HuH-7 (cell line): ENCODE measurements at places on chromosomes 1 and 21.

- DNase-seq: no peak
Measured at GRCh38 chr1:112904071-112904830, 51.7 kb downstream of the SLC16A1 start.

GRCh38 chr1:36160949-36161485, 5.1 kb downstream of the MAP7D1 start:
- no peak for DNase-seq

DNA sequence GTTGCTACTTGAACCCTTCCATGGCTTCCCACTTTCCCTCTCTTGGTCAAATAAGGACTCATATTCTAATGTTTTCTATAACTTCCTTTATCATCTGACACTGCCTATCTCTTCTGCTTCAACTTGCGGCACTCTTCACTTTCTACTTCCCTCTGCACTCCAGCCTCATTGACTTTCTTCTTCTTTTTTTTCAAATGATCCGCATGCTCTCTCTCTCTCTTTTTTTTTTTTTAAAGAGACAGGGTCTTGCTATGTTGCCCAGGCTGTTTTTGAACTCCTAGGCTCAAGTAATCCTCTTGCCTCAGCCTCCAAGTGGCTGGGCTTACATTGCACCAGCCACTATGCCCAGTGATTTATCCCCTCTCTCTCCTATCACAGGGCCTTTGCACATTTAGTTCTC, 7.3 kb upstream of the IL10 start:
- no peak for DNase-seq

DNA sequence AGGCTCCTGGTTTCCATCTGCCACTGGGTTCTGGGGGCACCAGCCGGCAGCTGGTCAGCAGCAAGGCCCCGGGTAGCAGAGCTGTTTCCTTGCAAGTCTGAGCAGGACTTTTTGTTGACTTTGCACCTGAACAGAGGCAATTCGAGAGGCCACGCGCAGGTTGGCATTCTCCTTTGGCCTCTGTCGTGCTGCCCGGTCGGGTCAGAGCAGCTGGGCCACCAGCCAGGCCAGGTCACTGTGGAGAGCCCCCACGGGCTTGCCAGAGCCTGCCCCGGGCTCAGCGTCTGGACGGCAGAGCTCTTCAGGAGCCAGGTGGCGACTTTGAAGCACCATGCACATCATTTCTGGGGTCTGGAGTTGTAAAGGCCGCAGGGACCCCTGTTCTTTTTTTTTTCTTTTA, 28.4 kb upstream of the TMEM52 start:
- DNase-seq: no peak

GRCh38 chr1:183039985-183040447, 16.8 kb downstream of the LAMC1 start:
- DNase-seq: no peak

DNA sequence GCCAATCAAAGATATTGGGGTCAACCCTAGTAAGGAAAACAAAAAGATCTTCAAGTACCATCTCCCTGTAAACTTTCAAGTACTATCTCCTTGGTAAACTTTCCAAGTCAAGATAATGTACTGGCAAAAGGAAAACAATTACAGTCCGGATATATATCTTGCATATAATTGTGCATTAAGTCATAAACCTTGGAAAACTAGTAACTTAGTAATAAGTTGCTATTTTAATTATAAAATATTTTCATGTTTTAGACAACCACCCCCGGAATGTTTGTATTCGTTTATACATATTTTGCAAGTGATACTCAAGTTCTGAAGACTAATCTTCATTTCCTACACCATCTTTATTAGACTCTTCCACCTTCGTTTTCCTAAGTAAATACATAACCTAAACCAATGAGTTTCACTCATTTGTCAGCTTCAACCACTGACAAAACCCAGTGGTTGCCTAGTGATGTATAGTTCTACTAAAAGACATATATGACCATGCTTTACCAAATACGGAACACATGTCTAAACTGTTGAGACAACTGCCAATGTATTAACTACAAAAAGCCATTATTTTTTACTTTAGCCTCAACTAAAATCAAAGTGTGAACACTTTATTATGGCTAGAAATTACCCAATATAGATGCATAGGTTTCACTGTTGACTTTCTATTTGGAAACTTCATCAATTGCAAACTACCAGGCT, 1.7 kb downstream of the AKT3 start:
- DNase-seq: no peak

GRCh38 chr1:68293609-68294366, 61.5 kb upstream of the WLS start:
- no peak for DNase-seq

DNA sequence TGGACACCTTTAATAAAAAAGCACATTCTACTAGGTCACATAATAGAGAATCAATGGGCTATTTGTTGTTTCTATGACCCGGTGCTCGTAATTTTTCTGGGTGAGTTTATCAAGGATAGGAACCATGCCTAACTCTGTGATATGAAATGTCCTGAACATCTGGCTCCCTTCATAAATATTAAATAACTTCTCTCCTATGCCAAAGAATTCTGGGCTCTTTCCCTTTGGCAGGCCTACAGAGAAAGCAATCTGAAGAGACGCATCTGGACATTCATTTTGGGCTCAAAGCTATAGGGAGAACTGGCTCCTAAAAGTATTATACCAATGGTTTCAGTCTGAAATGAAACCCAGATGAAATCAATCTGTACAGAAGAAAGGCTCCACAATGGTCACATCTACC, 38.8 kb upstream of the ANGPTL7 start:
- DNase-seq: no peak

- no peak for DNase-seq
Measured at GRCh38 chr1:198772626-198773025, 133.8 kb downstream of the PTPRC start.

- DNase-seq: no peak
Measured at GRCh38 chr1:157403203-157403602, 149.1 kb downstream of the FCRL5 start.

DNA sequence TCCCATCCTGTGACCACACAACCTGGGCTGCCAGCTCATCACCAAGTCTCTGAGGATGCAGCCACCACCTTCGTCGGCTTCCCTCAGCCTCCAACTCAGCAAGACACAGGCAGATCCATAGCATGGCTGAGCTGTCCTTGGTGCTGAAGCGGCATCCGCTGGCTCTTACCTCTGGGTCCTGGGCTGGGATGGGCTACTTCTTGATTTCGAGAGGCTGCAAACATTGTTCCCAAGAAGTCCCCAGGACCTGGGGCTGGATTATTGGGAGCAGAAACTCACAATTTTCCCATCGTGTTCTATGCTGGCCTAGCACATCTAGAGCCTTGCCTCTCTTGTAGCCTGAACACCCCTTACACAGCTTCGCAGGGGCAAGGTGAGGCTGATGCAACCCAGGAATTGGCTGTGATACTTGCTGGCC, 24.9 kb upstream of the C1QA start:
- DNase-seq: peak; percentile 82

GRCh38 chr1:107449326-107449725, 308.5 kb downstream of the NTNG1 start:
- no peak for DNase-seq

DNA sequence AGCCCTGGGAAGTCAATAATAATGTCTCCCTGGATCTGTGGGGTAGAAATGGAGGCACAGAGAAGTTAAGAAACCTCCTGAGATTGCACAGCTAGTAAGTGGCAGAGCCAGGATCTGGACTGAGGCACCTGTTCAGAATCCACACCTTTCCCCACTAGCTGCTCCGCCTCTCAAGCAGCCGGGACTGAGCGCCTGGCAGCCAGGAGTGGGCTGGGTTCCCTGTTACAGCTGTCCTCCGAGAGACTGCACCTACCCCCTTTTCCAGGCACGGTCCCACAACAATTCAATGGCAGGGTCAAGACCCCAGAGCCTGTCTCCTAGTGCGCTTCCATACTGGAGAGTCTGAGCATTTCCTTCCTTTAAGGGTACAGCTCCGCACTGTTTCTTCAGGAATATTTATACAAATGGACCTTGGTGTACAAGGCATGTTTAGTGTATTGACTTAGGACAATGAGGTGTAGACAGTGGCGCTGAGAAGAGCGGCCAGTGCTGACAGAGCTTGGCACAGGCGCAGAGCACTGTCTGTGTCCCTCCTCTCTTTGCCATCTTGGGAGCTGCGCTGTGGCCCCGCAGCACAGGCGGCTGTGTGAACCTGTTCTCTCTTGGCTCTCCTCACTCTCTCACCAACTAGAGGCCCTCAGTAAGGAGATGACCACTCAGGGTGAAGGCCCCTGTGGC, 24.4 kb downstream of the GRHL3 start:
- DNase-seq: no peak

- no peak for DNase-seq
Measured at GRCh38 chr1:96863449-96863848, 141.9 kb downstream of the PTBP2 start.

DNA sequence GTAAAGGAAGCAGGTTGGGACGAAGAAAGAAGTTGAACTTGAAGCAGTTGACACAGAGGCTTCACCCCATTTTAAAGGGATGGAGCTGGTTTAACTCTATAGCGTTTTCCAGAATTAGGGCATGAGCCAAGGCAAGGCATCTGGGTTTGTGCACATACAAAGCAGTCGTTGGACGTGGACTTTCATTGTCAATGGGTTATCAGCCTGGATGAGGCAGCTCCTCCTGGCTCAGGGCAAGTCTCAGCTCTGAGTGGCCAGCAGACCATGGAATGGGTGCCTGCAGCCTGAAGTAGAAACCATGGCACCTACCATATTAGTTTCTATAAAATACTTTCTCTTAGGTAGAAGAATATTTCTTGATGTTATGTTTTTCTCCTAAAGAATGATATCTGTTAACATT, 163.8 kb upstream of the KCNK2 start:
- DNase-seq: no peak

DNA sequence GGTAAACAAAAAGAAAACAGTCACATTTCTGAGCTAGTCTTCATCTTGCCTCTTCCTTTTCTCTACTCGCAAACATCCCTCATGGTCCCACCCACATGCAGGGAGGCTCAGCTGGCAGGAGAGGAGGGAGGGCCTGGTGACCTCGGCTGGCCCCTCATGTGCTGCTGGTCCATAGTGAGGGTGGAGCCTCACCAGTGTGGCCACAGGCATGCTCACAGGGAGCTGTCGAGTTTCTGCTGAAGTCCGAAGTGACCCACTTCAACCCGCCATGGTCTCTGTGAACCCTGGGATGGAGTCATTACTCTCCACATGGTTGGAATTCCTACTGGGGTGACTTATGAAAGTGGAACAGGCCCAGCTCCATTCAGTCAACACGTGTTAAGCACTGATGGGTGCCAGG, 253.4 kb downstream of the RHOU start:
- DNase-seq: no peak

DNA sequence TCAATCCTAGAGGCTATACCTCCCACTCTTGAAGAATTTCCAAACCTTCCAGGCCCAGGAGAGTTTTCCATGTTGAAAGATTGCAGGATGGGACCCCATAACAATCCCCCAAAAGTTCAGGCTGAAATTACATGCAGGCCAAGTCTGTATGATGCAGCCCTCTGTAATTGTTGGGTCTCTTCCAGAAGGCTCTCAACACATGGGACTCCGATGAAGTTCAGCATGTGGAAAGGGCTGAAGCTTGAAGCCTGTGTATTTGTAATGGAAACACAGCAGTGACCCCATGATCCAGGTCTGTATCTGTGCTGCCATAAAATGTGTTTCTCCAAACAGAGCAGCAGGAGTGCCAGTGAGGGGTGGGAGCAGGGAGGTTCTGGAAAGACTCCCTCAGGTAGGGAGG, 202.5 kb upstream of the LYPLAL1 start:
- DNase-seq: no peak

GRCh38 chr1:109225711-109226445, 12.2 kb downstream of the SARS1 start:
- no peak for DNase-seq

DNA sequence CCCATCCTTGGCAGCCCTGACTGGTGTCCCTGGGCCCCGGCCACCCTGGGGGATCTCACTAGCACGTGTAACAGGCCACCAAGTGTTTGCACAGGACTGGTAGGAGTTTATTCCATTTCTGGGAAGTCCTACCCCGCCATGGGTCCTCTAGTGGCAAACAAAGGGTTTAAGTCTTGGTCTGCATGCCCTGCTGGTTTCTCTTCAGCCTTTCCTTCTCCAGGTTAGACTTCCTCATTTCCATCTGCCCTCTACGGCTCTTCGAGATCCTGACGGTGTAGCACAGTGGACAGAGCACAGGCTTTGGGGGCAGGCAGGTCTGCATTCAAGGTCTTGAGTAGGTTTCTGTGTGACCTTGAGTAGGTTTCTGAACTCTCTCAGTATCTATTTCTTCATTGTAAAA, 2.8 kb downstream of the AGTRAP start:
- no peak for DNase-seq

DNA sequence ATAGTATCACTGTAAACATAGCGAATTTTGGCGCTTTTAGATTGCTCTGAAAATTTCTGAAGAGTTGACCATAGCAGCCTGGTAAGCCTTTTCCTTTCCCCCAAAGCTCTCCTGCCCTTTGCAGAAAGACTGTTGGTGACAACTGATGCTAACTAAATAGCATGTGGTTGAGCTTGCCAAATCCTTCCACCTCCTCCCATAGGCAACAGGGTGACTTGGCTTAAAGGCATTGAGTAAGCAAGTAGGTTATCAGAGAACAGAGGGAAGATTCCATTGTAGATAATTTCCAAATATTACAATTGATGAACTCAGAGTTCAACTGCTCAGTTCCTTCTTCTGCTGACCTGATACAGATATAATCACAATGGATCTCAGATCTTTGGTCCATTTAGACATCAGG, 19.9 kb upstream of the HMGCL start:
- no peak for DNase-seq

DNA sequence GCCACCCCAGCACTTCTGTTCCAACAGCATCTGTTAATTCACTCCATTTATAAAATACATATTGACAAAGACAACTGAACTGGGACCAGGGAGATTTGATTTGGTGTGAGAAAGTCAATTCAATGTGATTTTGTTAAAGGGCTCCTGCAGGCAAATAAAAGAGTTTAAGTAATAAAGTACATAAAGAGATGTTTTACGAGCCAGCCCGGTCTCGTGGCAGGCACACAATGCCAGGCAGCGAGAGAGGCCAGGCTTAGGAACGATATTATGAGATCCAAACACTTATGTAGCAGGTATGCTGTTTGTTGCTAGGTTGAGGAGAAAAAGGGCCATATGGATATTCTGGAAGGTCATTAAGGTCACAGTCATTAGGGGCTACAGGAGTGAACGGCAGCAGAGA, 227.1 kb downstream of the KCTD3 start:
- DNase-seq: no peak

GRCh38 chr1:18320051-18320450, 160.7 kb upstream of the KLHDC7A start:
- DNase-seq: no peak

- no peak for DNase-seq
Measured at GRCh38 chr21:41511858-41512257, 3.9 kb upstream of the TMPRSS2 start.

DNA sequence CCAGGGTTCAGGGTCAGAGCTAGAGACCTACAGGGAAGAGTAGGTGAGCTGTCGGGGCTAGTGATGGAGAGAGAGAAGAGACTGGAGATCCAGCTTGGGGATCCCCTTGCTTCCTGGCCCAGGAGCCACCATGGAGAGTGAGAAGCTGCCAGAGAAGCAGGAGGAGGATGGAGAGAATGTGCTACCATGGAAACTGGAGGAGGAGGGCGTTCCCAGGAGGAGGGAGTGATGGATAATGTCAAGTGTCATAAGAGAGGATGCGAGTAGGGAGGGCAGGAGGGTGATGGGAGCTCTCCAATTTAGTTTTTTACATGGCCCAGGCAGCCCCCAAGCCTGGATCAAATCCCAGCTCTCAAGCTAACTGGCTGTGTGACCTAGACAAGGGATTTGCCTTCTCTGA, 46.5 kb upstream of the EPB41 start:
- DNase-seq: no peak

- DNase-seq: no peak
Measured at GRCh38 chr1:225355863-225356262, 72.0 kb downstream of the LBR start.
